ENCODE measurements at places on chromosomes 5 and 9.
A peak's percentile ranks its signal among the peaks of the same experiment; 100 is the strongest.

GRCh38 chr5:14900693-14901461, 29.3 kb upstream of the ANKH start:
- no peak for DNase-seq

- DNase-seq, result no peak
Observed at GRCh38 chr9:137162505-137163364, 7.1 kb downstream of the LRRC26 start.

GRCh38 chr5:114305402-114306207, 56.3 kb upstream of the KCNN2 start:
- DNase-seq, result no peak

- DNase-seq, result peak; percentile 29
Observed at GRCh38 chr9:97703437-97704344, 6.6 kb upstream of the XPA start.

DNA sequence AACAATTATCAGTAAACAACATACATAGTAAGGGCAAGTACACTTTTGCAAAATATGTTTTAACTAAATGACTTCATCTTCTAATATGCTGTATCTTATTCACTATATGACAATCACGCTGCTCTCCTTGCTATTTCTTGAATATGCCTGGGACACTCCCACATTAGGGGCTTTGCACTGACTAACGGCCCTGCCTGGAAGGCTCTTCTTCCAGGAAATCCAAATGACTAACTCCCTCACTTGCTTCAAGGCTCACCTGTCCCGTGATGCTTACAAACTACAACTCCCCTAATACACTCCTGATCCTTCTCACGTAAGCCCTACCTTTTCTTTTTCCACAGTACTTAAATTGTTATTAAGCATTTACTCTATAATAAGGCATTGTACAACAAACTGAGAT, 10.6 kb downstream of the ERP44 start:
- DNase-seq, result no peak

GRCh38 chr5:173881811-173882575, 6.2 kb upstream of the CPEB4 start:
- no peak for DNase-seq

- no peak for DNase-seq
Observed at GRCh38 chr9:124834591-124834990, 18.7 kb upstream of the WDR38 start.

GRCh38 chr5:146048994-146049703, 56.2 kb downstream of the PLAC8L1 start:
- no peak for DNase-seq

GRCh38 chr5:150217038-150217437, 27.2 kb downstream of the SLC6A7 start:
- DNase-seq, result no peak

DNA sequence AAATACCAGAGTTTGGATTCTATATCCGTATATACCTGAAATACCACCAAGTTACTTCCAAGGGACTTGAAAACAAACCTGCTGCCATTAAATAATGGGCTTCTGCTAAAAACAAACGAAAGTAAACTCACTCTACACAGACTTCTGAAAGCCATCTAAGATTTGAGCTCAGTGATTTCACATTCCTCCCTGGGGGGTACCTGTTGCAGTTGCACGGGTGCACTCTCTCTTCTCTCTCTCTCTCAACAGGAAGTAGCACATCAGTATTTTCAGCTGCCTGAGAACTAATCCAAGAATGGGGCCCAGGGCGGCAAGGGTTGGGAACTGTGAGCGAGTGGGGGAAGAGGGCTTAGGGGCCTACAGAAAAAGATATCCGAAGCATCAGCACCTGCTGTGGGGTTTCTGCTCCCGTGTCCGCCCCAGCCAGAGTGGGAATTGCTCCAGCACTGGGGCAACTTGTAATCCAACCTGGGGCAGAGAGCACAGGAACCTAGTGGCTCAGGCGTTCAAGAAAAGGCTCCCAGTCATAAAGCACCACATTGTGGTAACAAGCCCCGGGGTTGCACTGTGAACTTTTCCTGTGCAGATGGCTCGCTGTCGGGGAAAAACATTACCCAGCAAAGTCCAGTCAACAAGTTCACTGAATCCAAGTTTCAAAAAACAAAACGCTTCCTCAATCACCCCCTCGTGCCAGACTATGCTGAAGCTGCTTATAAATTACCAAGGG, 99.8 kb downstream of the EFNA5 start:
- DNase-seq, result peak; percentile 23
